ENCODE measurements at places on chromosomes 4 and X.

- no peak for DNase-seq
Observed at GRCh38 chr4:169202145-169202699, 68.5 kb downstream of the SH3RF1 start.

GRCh38 chr4:184695178-184695896, 38.6 kb downstream of the CENPU start:
- no peak for DNase-seq

DNA sequence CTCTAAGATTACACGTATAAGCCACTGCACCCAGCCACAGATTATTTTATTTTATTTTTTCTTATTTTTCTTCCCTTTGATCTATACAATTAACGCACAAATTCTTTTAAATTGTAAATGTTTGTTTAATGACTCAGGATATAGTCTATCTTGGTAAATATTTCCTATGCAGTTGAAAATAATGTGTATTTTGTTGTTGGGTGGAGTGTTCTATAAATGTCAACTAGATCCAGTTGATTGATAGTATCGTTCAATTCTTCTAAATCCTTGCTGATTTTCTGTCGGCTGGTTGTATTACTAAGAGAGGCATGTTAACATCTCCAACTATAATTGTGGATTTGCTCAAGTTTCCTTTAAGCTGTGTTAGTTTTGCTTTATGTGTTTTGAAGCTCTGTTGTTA, 92.0 kb downstream of the TRAPPC11 start:
- DNase-seq: no peak

DNA sequence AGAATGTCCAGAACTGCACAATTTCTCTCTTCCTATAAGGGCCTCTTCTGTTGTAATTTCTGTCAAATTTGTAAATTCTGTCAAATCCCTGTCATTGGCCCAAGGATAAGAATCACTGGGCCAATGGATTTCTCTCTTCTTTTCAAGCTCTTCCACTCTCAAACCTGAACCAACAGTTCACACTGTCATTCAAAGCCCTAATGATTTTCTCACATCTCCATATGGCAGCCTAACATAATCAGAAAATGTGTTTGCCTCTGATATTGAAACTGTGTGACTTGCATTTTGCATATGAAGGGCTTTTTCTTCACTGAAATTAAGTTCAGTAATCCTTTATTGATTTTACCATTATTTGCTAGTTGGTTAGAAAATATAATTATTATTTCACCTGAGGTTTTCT, 1349.1 kb downstream of the FSTL5 start:
- no peak for DNase-seq

DNA sequence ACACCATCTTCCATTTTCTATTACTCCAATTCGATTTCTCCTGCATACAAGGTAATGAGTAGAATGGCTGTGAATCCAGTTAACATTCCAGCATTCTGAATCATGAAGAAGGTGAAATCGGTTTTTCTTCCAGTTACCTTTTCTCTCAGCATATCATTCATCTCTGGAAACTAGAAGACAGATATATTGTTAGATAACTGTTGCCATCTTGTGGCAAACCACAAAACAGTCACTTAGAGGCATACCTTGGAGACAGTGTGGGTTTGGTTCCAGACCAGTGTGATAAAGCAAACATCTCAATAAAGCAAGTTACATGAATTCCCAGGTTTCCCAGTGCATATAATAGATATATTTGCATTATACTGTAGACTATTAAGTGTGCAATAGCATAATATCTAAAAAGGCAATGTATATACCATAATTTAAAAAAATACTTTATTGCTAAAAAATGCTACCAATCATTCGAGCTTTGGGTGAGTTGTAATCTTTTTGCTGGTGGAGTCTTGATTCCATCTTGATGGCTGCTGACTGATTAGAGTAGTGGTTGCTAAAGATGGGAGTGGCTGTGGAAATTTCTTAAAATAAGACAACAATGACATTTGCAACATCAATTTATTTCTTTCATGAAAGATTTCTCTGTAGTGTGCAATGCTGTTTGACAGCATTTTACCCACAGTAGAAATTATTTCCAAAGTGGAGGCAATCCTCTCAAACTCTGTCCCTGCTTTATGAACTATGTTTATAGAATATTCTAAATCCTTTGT, 82.1 kb downstream of the SLC39A8 start:
- peak; percentile 58 for DNase-seq

- no peak for DNase-seq
Observed at GRCh38 chr4:101279377-101279871, 67.9 kb downstream of the PPP3CA start.

DNA sequence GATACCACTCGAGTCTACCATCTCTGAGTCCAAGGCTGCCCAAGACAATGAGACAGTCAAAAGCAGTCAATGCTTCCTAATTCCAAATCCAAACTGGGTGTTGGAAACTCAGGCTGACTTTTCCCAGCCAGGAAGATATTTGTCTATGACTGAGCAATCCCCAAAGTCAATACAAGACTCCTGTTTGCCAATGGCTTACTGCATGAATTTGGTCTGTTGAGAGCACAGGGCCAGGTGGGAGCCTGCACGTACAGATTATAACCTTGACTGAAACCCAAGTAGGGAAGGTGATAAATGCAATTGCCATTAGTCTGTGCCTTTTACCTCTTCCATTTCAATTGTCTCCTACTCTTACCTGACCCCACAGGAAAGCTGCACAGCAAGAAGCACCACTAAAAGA, 72.6 kb upstream of the PPARGC1A start:
- DNase-seq: no peak

Data from kidney capillary endothelial cell (primary cell).